NCI-H187 treated with DMSO at 0.1 percent for 48 hours (cell line): ENCODE measurements at places on chromosomes 7 and 10.

DNA sequence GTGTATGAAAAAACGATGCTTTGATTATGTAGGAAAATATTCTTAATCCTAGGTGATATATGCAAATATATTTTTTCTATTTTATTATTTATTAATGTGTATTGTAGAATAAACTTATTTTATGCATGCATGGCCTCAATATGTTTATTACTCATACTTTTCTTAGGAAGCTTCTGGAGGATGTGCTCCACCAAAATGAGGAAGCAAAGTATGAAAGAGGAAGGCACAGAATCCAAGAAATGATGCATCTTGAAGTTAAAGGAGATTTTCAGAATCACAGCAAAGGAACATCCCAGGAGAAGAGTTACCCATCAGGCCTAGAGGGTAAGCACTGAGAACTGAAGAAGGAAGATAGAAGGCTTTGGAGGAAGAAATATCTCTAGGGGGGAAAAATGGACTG lies 35.0 kb upstream of the MRPS16 start:
- DNase-seq = no peak

GRCh38 chr7:18353339-18353738 lies 142.2 kb upstream of the HDAC9 start:
- no peak for DNase-seq

DNA sequence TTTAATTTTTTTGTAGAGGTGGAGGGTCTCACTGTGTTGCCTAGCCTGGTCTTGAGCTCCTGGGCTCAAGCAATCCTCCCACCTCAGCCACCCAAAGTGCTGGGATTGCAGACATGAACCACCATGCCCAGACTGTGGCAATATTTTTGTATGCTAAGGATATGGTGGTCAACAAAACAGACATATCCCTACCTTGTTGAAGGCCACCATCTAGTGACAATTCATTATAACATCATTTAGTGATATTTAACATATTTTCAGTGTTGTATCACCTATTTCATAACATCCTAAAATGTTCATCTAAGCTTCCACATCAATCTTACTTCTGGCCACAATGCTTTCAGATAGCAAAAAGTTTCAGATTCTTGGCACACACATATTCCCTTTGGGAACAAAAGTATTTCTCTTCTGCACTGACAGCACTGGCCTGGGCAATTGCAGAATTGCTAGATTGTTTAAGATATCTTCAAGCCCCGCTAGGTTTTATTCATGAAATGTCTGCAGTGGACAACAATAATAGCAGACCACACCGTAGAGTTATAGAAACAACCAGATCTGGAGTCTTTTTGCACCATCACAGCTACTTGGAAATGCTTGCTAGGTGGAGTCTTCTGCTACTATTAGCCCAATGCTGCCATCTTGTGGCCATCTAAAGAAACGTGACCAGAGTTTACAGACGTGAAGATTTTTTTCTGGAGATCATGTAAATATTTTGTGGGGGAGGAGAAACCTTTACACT lies 58.4 kb downstream of the DNAJC12 start:
- DNase-seq = peak; percentile 34

- DNase-seq = no peak
These were observed 464.5 kb downstream of the GRID1 start for GRCh38 chr10:85902051-85902450.

DNA sequence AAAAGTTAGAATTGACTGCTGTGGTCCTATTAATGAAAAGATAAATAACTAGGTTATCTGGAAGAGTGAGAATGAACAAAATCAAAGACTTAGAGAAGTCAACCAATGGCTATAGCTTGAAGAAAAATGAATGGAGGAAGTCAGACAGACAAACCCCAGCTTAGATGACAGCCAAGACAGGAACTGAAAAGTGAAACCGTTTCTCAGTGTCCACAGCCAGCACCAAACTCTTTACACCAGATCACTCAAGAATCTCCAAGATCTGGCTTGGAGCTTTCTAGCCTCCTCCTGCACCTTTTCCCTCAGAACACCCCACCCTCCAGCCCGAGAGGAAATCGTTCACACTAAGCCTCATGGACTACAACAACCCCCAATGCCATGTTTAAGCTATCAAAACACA lies 167.0 kb downstream of the SFMBT2 start:
- no peak for DNase-seq
